ENCODE measurements at places on chromosomes 13 and 19. TPM values are rescaled to one million over a fixed set of nuclear protein-coding genes. Genes with fewer than 3 reads are reported as not detected.

Gene ZNF324B
- total RNA-seq, result 24.1 TPM

Gene FFAR3
- total RNA-seq, result not detected

DNA sequence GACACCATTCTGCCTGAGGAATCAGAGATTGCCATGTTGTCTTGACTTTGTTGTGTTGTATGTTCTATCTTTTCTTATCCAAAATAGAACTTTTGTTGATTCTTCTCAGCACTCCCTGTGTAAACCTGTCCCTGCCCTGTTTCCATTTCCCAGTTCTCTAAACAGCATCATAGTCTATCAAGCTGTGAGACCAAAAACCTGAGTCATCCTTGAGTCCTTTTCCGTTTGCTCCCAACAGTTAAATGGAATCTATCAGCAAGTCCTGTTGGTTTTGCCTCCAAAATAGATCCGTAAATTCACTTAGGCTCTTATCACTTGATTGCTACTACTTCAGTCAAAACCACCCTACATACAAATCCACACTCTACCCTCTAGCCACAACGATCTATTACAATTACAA, 667.1 kb downstream of the PCDH9 start:
- DNase-seq, result no peak

DNA sequence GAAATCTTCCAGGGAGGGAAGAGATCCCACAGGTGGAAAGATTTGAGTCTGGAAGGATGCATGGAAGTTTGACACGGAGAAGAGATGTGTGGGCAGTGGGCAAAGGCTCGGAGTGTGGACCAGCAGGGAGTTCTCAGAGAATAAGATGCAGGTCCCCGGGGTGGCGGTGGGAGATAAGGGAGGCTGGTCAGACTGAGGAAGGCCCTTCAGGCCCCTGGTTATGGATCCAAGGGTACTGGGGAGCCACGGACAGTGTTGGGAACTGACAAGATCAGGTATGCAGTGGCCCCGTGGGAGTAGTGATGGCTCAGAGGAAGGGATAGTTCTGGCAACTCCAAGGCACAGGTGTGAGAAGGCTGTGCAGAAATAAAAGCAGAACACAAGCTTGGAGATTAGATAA, 2.5 kb downstream of the CAMSAP3 start:
- no peak for DNase-seq

Gene IGFL1
- not detected for total RNA-seq

GRCh38 chr13:27035892-27036235, 135.7 kb downstream of the USP12 start:
- no peak for DNase-seq

DNA sequence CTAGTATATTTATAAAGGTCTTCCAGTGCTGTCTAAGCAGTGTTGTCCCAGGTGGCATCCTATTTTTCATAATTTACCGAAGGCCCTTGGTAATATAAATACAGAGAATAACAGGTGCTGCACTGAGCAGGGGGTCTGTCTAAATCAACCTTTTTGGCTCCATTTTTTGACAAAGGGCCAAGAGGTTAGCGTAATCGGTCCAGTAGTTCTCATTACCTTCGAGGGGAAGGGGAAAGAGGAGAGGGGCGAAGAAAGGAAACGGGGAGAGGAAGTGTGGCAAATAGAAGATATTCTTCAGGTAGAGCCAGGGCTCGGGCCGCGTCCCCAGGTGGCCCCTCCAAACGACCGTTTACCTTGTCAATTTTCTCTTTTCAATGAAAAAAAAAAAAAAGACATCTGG, 749 bp upstream of the PAN3 start:
- DNase-seq, result peak; percentile 18

Gene ZFR2
- total RNA-seq, result 4.1 TPM

Gene POU2F2
- 2.9 TPM for total RNA-seq

GRCh38 chr13:40191186-40191980, 475.1 kb downstream of the FOXO1 start:
- DNase-seq, result no peak

GRCh38 chr13:40664350-40665125, 1.9 kb downstream of the FOXO1 start:
- peak; percentile 75 for DNase-seq
